GM18507 (cell line): ENCODE measurements at places on chromosomes 3 and 15.

GRCh38 chr3:78134496-78134895, 1094.6 kb downstream of the ROBO2 start:
- DNase-seq: no peak

DNA sequence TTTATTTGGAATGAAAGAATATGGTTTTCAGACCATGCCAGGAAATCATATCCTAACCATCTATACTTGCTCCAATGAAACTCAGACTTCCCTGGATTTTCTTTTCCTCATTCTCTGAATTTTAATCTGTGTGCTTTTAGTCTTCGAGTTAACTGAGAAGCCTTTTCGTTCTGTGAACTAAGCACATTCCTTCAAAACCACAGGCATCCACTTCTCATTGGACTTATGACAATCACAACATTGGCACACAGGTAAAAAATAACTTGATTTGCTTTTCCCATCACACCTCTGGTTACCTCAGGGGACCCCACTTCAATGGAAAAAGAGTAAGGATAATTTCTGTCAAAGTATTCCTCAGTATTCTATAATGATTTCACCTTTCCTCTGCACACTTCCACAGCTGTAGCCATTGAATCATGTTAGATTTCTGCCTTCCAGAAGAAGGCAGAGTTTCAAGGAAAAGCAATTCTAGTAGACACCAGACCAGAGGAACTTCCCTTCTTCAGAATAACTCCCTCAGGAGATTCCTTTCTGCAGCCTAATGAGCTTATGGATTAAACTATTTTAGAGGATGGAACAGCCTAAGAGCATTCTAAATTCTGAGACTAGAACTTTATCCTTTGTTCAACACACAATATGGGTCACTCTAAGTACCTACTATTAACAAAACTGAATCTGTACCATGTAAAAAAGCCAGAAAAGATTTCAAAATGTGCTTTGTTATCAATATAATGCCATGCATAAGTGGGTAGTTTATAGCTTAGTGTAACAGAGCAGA, 15.9 kb downstream of the COMMD2 start:
- DNase-seq: no peak

DNA sequence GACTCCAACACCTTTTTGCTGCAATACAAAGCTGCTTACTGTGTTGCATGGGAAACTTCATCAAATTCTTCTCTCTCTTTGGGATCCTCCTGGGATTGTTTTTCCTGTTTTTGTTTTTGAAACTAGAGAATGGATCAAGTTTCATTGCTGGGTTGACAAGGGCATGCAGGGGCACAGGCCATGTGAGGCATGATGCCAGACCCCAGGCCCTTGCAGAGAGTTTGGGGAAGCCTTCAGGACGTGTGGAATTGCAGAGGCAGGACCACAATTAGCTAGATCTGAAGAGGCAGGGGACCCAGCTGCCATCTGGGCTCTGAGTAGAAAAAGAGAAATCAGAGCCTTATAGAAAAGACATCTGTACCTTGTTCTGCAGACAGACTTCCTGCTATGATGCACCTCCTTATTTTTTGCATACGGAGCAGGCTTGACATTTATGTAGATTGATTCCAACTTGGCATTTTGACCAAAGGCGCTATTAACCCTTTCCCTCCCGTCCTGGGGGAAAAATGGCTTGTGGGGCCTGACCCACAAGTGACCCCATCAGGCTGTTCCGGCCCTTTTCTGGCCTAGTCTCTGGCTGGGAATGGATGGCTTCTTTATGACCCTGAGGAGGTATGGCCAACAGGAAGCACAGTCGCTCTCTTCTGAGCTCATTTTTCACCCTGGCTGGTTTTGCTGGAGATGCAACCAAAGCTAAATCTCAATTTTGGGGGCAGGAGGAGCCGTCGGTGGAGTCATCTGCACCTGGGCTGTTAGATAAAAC, 44.3 kb upstream of the CHRNB4 start:
- no peak for DNase-seq

- no peak for DNase-seq
Observed at GRCh38 chr3:178645503-178645902, 109.3 kb downstream of the KCNMB2 start.

DNA sequence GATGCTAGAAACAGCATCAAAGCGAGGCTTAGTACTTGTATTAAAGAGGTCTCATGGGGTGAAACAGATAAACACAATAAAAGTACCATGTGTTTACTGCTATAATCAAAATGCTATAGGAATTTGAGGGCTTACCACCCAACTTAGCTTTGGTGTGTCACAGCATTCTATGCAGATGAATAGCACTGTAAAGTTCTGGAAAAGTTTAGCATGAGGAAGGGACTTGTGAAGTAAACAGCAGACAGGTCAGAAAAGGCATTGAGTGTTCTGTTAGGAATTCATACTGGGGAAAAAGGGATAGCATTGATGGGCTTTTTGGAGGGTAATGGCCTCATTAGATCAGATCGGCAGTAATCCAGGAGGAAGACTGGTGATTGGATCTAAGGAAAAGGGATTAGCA, 505.3 kb downstream of the NLGN1 start:
- DNase-seq: no peak

- DNase-seq: no peak
Observed at GRCh38 chr3:145015253-145015652, 1043.6 kb downstream of the DIPK2A start.

GRCh38 chr3:170092907-170093306, 55.1 kb downstream of the GPR160 start:
- DNase-seq: no peak

DNA sequence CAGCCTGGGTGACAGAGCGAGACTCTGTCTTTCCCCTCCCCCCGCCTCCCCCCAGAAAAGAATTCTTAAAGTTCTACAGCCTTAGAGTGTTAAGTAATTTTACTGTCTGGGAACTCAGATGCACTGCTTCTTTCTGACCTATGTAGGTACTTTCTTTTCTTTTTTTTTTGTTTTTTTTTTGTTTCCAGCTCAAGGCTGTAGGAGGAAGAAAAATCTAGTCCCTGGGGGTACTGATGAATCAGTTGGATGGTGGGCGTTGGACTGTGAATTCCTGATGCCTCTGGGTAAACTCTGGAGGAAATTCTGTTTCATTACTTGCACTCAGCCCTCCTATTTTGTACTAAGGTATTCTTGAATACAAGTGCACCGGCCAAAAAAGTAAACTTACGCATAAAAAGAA, 10.8 kb downstream of the GHRL start:
- no peak for DNase-seq

DNA sequence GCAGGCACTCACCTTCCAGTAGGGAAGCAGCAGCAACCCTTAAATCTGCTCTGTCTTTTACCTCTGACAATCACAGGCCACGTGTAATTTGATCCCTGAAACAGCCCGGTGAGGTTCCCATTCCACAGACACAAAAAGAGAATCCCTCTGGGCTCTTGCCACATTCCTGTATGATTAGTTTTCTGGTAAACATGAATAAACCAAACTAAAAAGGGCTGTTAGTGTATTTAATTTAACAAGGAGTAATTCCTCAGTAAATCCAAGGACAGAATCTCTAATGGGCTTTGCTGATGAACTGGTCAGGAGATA, 186.9 kb downstream of the FAM43A start:
- no peak for DNase-seq

- DNase-seq: no peak
Observed at GRCh38 chr3:41573591-41573990, 374.3 kb downstream of the CTNNB1 start.

DNA sequence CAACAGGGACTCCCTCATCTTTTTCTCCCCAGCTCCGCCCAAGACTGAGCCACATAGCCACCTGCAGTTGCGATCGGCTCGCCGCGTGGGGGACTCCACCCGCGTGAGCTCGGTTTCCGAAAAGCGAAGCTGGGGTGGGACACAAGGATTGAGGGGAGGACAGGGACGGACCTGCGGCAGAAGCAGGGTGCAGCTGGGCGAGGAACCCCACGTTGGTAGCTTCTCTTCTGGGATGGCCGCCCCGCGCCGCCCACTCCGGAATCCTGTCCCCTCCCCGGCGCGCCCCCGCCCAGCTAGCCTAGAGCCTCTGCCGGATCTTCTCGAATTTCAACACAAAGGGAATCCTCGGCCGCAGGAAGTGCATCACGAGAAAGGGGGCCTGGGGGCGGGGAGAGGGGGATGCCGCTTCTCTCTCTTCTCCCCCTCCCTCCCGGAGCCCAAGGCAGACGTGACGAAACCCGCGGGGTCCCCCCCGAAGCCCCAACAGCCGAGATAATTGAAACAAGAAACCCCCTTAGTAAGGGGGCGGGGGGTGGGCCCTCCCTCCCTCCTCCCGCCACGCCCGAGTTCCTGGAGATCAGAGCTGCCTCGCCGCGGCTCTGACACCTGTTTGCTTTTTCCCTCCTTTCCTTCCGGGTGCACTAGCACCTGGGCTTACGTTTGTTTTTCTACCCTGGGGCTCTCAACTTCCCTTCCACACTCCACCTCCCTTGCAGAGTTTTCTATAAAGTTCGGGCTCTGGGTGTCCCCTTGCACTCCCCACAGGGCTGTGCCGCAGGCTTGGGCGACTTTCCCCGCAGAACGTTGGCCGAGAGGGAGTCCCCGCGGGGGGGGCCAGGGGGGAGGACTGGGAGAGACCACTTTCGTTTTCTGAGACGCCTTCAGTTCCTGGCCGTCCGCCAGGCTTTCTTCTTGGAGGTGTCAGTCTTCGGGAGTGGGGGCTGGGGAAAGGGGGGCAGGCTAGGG, 1.3 kb upstream of the KCNH8 start:
- no peak for DNase-seq

DNA sequence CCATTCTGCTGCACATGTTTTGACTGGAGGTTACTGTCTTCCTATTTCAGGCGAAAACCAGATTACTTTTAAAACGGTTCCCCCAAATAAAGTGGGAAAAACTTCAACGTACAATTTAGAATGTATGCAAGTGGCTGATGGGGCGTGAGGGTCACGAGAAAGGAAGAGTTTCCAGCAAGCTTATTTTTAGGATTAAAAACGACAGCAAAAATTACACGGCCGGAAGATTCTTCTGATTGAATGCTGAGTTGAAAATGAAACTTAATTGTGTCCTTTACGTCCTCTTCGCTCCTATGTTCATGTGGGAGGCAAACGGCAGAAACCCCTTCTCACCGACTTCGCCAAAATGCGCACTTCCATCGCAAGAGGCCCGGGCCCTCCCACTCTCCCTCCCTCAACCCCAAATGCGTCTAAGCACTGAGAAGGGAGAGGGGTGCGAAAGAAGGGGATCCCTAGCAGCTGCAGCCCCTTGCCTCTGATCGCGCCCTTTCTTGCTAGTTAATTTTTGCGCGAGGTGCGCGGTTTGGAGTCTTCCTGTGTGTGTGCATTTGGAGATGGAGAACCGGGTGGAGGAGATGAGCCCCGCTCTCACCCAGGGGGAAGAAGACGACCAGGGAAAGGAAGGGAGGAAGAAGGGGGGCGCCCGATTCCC, 656 bp downstream of the CD47 start:
- peak; percentile 8 for DNase-seq

DNA sequence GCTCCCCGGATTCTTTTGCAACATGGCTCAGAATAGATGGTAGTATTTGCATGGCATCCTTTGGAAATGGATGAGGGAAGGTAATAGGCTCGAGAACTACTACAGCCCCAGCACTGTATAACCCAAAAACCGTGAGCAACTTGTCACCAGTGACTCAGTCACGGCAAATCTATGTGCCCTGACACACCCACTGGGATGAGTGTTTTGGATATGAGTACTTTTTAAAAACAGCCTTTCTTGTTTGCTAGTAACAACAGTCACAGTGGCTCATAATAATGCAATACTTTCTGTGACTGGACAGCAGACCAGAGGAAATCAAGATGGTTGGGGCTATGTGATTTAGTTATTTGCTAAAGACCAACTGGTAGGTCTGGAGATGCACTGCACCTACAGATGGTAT, 299.6 kb downstream of the ULK4 start:
- DNase-seq: no peak

- DNase-seq: no peak
Observed at GRCh38 chr3:25558796-25559195, 105.9 kb downstream of the TOP2B start.

- DNase-seq: no peak
Observed at GRCh38 chr3:79015854-79016253, 751.9 kb downstream of the ROBO1 start.

DNA sequence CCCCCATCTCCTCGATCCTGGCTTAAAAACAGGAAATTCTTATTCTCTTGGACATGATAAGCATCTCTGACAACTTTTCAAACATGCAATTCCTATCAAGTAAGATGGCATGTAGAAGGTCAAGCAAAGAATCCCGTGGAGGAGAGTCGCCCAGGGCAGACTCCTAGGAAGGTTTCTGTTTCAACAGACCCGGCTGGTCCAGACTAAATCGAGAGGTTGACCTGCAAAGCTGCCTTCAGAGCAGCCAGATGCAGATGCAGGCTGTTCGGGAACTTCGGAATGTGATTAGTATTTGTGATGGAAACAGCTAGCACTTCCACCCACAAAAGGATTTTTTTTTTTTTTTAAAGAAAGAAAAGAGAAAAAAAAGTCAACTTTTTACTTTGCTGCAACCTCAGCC, 216.8 kb downstream of the NR1D2 start:
- DNase-seq: no peak

GRCh38 chr3:89392991-89393390, 285.6 kb downstream of the EPHA3 start:
- DNase-seq: no peak

GRCh38 chr15:27993544-27993943, 105.6 kb downstream of the OCA2 start:
- no peak for DNase-seq

DNA sequence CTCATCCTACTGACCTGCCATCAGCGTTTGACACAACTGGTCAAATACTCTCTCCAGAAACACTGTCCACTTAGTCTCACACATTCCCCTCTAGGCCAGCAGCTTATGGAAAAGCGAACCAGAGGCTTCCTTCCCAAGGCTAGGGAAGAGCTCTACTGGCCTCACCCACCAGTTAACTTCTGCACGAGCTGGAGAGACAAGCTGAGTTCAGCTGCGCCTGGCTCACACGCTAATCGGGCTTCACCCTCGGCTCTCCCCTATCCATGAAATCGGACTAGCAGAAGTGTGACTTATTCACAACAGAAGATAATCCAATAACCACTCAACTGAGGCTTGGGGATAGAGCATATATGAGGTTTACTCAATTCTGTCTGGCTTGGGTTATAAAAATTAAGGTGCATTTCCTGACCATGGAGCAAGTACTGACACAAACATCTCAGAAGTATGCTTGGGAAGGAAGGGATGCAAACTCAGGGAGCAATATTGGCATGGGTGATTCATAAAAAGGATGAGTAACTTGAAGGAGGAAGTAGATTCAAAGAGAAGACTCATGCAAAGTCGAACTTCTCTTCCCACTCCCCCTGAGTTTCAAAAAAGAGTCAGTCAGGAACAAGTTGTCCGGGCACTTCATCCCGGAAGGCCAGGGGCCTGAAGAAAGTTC, 73.1 kb downstream of the XXYLT1 start:
- no peak for DNase-seq

DNA sequence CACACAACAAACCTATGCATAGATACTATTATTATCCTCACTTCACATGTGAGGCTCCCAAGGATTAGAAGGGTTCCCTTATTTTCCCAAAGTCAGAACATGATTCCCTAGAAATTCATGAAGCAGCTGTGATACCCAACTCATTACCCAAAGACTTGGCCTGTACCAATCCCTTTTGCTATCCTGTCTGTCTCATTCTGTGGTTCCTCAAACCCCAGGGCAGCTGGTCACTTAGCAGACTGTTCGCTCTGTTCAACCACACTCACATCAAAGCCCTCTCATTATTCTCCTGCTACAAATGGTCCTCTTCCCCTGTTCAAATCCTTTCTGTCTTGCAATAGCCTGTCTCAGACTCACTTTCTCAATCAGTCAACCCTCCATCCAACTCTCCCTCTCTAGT, 154.3 kb upstream of the TRIM42 start:
- no peak for DNase-seq
